Activated CD4-positive, CD25-positive, alpha-beta regulatory T cell treated with anti-CD3 and anti-CD28 coated beads, Interleukin-2, amount 50 U/mL, for 24 hours (primary cell): ENCODE measurements at places on chromosomes 4 and X.

GRCh38 chr4:55721651-55722050 is 85.6 kb upstream of the NMU start:
- no peak for ATAC-seq

DNA sequence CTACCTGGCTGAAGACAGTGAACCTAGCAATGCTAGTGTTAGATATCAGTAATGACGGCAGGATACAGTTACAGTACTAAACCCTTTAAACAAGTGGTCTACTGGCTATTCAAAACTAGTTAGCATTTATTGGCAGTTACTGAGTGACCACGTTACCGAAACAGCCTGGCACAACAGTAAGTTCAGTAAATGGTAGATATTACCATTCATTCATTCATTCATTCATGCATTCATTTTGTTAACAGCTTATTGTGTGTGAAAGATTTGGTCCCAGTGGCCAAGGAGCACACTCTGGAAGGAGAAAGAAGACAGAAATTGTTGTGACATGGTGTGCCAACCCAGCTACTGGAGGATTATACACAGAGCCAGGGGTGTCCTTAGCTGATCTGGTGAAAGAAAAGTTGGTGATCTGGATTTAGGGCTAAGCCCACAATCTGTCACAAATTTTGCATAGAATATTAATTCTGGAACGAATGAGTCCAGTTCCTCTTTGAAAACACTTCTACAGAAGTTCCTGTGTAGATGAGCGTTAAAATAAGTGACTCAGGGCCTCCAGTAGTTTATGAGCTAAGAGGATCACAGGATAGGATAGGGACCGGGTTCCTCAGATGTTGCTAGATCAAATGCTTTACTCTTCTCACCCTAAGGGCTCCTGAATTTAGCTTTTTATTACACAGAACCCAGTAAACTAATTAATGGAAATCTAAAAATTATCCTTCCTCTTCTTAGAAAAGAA is 179.1 kb downstream of the CBR4 start:
- no peak for ATAC-seq

GRCh38 chr4:31294655-31295480 is 574.7 kb downstream of the PCDH7 start:
- no peak for ATAC-seq

DNA sequence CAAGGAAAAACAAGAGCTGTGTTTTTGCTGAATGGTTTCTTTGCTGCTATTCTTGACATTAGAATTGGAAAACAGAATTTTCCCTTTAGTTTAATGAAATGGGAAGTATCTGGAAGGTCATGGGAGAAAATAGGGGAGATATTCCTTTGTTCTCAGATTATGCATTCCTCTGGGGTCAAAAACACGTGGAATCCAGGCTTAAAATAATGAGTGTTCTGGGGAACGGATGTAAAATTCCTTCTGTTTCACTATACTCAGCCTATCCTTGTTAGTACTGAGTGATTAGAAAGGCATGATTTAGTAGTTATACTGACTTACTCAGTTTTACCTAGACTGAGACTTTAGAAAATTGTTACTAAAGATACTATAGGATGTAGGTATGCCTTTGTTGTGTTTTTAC is 107.3 kb downstream of the ARHGAP10 start:
- ATAC-seq = no peak

GRCh38 chr4:123833171-123833643 is 436.6 kb downstream of the SPRY1 start:
- no peak for ATAC-seq

DNA sequence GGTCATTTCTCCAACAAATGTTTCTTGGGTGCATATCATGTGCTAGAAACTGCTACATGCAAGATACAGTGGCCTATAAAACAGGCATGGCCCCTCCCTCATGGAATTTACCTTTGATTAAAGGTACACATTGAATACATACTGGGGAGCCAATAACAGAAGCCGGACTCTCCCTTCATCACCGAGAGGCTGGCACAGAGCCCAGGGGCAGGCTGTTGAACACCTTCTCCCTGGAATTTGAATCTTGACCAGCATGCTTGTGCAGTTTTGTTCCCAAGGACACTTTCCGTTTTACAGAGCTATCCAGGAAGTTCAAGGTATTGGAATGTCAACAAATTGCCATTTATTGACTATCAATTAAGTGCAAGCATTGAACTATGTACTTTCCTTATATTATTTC is 33.2 kb downstream of the PPARGC1A start:
- no peak for ATAC-seq

DNA sequence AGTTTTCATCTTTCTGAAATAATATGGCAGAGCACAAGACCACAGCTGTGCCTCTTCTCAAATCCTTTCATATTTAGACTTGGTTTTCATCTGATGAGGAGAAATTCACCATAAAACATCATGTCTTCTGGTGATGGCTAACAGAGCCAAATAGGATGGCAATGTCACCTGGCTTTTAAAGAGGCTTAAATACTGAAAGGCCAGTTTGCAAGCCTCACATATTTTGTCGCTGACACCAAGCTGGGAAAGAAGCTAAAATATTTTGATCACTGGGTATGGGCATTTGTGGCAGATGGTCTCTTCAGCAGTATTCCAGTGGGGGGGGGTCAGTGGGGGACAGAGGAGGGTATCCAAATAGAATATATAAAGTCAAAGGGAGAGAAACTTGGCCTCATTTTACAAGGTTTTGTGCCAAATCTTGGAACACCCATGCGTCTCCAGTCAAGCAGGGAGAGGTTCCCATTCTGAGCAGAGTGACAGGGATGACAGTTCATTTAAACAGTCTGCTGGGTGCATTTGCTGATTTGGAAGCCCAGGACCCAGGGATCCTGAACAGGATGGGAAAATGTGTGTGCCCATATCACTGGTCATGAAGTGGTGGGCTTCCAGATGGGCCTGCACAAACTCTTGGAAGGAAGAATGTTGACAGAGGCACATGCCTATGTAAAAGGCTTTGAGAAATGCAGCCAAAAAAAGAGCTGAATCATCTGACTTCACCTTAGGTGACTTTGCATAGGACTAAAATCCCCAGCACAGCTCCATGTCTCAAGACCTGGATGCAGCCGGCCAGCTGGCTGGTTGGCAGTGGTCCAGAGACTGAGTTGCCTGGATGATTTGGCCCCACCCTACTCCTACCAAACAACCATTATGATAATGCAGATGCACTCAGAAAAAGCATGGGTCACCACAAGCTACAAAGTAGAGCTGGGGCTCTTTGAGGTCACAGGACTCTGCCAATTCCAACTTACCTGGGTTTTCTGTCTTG is 484.4 kb upstream of the NR3C2 start:
- no peak for ATAC-seq

- ATAC-seq = no peak
Measured at GRCh38 chr4:166077782-166078181, 204.7 kb downstream of the TLL1 start.

DNA sequence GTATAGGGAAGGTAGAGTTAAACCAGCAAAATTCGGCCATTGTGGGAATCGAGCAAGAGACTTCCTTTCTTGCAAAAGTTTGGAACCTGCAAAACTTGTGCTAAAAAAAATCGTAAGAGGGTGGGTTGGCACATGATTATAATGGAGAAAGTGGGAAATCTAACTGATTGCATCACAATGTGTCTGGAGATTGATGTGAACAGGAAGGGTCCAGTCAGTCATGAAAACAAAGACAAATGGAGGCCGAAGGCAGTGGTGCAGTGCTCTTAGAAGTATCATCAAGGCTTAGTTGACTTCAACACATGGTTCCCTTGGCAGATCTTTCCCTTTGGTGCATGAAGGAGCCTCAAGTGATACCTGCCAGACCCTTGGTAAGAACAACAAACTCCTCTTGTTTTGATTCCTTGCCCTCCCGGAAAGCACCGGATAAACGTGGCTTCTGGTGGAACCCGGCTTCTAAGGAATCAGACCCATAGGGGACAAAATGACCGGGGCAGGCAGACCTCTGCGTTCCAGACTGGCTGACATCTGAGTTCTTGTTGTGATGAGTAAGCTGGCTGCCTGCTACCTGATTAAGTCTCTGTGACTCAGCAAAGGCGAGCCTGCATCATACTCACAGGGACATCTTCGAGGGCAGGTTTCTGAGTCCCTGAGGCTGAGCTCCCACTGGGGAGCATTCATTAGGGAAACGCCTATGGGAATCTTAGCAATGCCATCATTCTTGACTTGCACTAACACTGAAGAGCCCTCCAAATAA is 87.7 kb upstream of the MAP3K15 start:
- ATAC-seq = peak; percentile 74

GRCh38 chr4:128287141-128287870 is at the start of gene PGRMC2:
Gene PGRMC2 (minus strand): TSS chr4:128287813. CDS start chr4:128287790, 23 bp downstream.
- no peak for ATAC-seq

DNA sequence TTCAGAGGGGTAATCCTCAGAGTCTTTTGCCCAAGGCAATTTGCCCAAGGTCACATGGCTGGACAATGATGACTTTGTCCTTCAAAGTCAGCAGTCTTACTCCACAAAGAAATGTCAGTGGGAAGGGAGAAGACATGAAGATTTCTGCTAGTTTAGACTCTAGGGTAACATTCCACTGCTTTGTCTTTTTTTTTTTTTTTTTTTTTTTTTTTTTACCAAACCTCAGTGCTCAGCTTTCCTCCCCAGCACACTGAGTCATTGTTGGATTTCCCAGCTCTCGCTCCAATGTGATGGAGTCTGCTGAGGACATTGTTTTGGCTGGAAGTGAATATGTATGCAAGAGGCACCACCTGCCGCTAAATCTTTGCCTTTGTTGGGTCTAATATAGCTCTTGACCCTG is 7.2 kb upstream of the C1QTNF7 start:
- no peak for ATAC-seq

DNA sequence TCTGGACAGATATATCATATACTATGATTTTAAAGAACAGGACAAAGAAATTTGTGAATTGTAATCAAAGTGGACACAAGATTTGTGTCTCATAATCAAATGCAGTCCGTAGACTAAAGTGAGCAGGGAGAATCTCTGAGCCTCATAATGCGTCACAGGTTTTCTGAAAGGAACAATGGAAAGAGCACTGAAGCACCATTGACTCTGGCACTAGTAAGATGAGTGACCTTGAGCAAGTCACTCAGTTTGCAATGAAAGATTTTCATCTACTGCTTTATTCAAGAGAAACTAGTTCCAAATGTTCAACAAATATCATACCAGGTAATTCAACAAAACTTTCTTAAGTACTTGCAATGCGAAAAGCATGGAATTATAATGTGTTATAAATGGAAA is 315.3 kb downstream of the MAPK10 start:
- no peak for ATAC-seq

DNA sequence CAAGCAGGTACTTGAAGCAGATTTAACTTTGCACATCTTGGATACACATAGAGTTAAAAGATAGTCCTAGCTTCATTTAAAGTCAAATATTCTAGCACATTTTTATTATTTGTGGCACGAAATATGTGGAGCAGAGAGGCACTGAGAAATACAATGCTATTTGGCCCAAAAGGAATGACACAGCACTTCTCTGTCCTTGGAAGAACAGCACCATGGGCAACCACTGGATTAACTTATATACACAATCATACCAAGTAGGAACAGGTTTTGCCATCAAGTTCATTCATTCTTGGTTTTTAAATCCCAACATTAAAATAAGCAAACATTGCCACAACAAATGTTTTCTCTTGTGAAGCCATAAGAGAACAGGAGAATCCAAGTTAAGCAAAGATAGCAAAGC is 924 bp upstream of the ENAM start:
- no peak for ATAC-seq

- ATAC-seq = no peak
Measured at GRCh38 chr4:20616313-20616712, 83.9 kb upstream of the PACRGL start.

DNA sequence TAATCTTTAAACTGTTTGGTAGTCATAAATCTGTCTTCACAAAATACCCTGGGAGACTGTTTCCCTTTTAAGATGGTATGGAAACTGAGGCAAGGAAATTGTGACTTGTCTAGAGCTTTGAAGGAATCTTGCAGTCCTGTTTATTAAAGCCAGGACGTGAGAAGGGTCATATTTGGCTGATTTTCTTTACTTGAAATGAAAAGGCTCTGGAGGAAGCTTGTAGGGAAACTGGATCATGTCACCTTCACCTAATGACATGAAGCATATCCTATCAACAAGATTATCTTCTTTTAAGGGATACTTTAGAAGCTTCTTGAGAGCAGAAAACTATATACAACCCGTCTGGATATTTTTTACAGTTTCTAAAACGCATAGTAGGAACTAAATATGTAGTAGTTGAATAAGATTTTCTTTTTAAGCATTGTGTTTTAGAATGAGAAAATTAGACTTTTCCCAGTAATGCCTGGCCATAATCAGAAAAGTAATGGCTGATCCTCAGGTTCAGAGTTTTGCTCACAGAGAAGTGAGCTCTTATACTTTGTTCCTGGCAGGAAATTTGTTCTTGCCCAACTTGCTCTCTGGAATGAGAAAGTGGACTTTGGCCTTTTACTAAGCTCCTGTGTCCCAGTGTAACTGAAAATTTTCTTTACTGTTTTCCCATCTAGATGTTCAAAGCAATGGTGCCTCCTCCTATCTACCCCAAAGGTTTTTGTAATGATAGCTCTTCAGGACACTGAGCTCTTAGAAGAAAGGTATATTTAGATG is 136.8 kb upstream of the AFF2 start:
- no peak for ATAC-seq

GRCh38 chr4:24000470-24000831 is 110.6 kb upstream of the PPARGC1A start:
- ATAC-seq = no peak

DNA sequence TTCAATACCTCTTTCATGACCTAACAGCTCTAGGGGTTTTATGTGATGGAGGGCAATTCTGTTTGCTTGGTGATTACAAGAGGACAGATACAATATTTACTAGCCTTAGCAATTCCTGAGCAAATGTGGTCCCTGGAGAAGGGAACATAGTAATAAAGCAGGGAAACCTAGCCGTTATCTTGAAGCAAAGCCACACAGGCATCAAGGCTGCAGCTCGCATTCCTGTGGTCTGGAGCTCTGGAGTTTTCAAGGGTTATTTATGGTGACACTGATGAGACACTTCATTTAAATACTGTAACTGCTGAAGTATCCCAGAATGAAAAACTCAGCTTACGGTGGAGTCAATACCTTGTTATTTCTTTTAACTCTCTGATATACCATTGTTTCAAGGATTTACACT is 66.8 kb downstream of the AFF2 start:
- ATAC-seq = no peak

- ATAC-seq = no peak
Measured at GRCh38 chr4:150305995-150306394, 227.8 kb downstream of the DCLK2 start.

GRCh38 chr4:183995570-183995969 is 90.5 kb downstream of the STOX2 start:
- no peak for ATAC-seq

- ATAC-seq = no peak
Measured at GRCh38 chrX:1403228-1403627, 11.3 kb upstream of the SLC25A6 start.

- no peak for ATAC-seq
Measured at GRCh38 chr4:119643306-119644042, 14.9 kb upstream of the PDE5A start.

GRCh38 chr4:78379991-78380729 is 171.4 kb upstream of the ANXA3 start:
- ATAC-seq = no peak

GRCh38 chr4:72076562-72076961 is 44.8 kb downstream of the NPFFR2 start:
- no peak for ATAC-seq
